ENCODE measurements at places on chromosomes 7 and 10. TPM values are rescaled to one million over a fixed set of nuclear protein-coding genes. Genes with fewer than 3 reads are reported as not detected.
A peak's percentile ranks its signal among the peaks of the same experiment; 100 is the strongest.

DNA sequence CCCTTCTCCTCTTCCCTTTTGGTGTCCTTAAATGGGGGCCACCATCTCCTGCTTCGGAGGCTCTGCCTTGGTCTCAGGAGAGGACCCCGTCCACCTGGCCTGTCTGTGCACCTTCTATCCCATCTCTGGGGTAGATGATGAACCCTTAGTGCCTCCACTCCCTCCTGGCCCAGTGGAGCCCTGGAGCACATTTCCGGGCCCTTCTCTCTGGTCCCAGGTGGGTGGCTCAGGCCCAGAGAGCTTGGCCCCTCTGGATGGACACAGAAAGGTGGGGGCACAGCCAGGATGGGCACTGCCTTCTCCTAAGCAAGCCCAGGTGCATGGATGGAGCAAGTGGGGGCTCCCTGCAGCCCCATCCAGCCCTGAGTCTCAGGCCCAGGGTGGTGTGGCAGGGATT lies 121.4 kb upstream of the RET start:
- H3K27me3 ChIP-seq: peaks cover 13% of the 10 kb centered on the region
- H3K27ac ChIP-seq: no peak overlapping the region
- peaks cover 15% of the 10 kb centered on the region for H3K4me1 ChIP-seq
- H3K4me3 ChIP-seq: no peak overlapping the region
- no peaks in the 10 kb centered on the region for H3K36me3 ChIP-seq

DNA sequence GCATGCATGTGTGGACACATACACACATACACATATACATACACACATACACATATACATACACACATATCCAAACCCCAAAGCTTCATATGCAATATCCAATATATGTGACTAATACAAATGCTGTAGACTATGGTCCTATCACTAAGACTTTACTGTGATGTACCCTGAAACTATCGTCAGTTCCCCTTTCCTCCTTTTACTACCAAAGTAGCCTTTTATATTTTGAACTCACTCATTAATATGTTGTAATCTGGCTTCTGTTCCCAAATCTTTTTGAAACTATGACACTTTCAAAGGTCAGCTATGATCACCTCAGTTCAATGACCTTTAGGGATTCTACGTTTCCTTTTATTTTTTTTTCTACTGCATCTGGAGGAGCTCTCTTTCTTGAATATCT lies 64.8 kb upstream of the TFEC start:
- H3K4me3 ChIP-seq: no peak overlapping the region
- H3K4me1 ChIP-seq: no peaks in the 10 kb centered on the region
- no peak for DNase-seq
- no peaks in the 10 kb centered on the region for H3K27me3 ChIP-seq

GRCh38 chr7:156058248-156058647 lies 246.0 kb upstream of the SHH start:
- no peaks in the 10 kb centered on the region for H3K4me1 ChIP-seq
- H3K27ac ChIP-seq: no peak overlapping the region
- no peak overlapping the region for H3K4me3 ChIP-seq
- DNase-seq: no peak
- H3K36me3 ChIP-seq: no peaks in the 10 kb centered on the region

GRCh38 chr7:67625257-67625737 lies 628.7 kb downstream of the TYW1 start:
- H3K36me3 ChIP-seq: no peaks in the 10 kb centered on the region
- H3K4me1 ChIP-seq: no peaks in the 10 kb centered on the region
- DNase-seq: peak; percentile 76

GRCh38 chr10:30763918-30764317 lies 134.4 kb upstream of the LYZL2 start:
- H3K27ac ChIP-seq: no peak overlapping the region
- H3K27me3 ChIP-seq: no peaks in the 10 kb centered on the region
- no peak overlapping the region for H3K4me3 ChIP-seq

- H3K27ac ChIP-seq: no peak overlapping the region
- H3K27me3 ChIP-seq: no peaks in the 10 kb centered on the region
- no peak for DNase-seq
- H3K4me3 ChIP-seq: no peak overlapping the region
Measured at GRCh38 chr7:130293521-130293920, 560 bp downstream of the CPA4 start.

DNA sequence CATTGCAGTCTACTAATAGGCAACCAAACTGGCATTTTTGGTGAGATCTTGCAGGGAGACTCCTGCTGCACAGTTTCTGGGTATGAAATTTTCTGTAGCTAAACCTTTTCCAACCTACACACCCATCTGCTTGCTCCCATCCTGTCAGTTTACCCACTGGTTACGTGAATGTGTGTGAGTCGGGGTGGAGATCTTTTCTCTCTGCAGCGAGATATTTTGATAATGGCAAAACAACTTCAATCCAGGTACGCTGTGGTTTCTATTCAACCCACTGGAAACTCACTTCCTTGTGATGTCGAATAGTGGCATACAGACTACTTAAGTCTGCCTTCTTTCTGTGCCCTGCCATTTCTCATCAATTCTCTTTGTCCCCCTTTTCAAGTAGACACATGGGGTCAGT lies 4.5 kb downstream of the PLEKHA1 start:
- no peaks in the 10 kb centered on the region for H3K27me3 ChIP-seq
- no peak for DNase-seq
- H3K36me3 ChIP-seq: no peaks in the 10 kb centered on the region
- no peak overlapping the region for H3K4me3 ChIP-seq
- no peak overlapping the region for H3K27ac ChIP-seq

DNA sequence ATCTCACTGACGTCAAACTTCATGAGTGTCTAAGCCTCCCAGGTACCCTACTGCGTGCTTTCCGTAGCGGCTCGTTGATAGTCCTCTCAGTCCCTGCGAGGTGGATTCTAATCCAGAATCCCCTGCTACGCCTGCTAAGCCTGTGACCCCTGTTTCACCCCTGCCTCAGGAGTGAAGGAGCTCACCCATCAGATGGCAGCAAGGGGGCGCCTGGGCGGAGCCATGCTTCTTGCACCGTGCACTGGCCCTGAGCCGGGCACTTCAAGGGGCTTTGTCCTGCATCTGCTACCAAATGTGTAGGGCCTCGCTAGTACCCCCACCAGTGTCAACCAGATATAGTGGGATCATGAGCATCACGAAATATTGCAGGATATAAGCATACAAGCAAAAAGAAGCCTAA lies 918 bp upstream of the STRA8 start:
- no peaks in the 10 kb centered on the region for H3K36me3 ChIP-seq
- no peak overlapping the region for H3K4me3 ChIP-seq
- H3K27me3 ChIP-seq: no peaks in the 10 kb centered on the region
- no peaks in the 10 kb centered on the region for H3K4me1 ChIP-seq

DNA sequence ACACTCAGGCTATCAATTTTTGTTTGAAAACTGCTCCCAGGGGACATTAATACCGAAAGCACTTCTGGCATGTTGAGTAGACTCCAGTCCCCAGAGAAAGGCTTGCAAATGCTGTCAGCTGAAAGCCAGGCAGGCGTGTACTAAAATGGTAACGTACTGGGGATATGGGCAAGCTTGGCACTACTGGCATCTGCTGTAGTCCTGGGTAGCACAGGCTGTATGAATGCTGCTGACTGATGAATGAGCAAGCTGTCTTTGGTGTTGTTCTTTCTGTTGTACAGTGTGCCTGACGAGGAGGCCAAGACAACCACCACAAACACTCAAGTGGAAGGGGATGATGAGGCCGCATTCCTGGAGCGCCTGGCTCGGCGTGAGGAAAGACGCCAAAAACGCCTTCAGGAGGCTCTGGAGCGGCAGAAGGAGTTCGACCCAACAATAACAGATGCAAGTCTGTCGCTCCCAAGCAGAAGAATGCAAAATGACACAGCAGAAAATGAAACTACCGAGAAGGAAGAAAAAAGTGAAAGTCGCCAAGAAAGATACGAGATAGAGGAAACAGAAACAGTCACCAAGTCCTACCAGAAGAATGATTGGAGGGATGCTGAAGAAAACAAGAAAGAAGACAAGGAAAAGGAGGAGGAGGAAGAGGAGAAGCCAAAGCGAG lies 53.5 kb upstream of the AGBL3 start:
- H3K4me1 ChIP-seq: peaks cover 6% of the 10 kb centered on the region
- no peak for DNase-seq
- no peak overlapping the region for H3K27ac ChIP-seq
- H3K27me3 ChIP-seq: no peaks in the 10 kb centered on the region
- H3K4me3 ChIP-seq: no peak overlapping the region
- peaks cover 22% of the 10 kb centered on the region for H3K36me3 ChIP-seq

- peaks cover 11% of the 10 kb centered on the region for H3K27me3 ChIP-seq
- no peaks in the 10 kb centered on the region for H3K36me3 ChIP-seq
- H3K27ac ChIP-seq: no peak overlapping the region
- no peak overlapping the region for H3K4me3 ChIP-seq
Measured at GRCh38 chr10:132095403-132096113, 29.8 kb downstream of the JAKMIP3 start.

DNA sequence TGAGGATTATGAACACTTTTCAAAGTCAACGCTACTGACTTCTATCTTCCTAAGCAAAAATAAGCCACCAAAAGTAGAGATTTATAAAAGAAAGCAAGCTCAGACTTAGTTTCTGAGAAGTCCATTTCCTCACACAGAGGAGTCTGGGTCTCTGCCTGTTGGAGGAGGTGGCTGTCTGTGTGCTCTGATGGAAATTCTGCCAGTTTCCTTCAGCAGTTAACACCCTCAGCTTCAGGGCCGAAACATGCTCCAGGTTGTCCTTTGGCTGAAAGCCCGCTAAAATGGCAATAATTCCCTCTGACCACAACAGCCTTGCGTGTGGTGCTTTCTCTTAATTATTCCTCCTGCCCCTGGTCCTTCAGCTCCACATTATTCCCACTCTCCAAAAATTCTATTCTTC lies 127.8 kb upstream of the LAMB4 start:
- no peaks in the 10 kb centered on the region for H3K4me1 ChIP-seq
- no peak overlapping the region for H3K27ac ChIP-seq
- no peaks in the 10 kb centered on the region for H3K36me3 ChIP-seq
- no peak for DNase-seq
- H3K27me3 ChIP-seq: no peaks in the 10 kb centered on the region

DNA sequence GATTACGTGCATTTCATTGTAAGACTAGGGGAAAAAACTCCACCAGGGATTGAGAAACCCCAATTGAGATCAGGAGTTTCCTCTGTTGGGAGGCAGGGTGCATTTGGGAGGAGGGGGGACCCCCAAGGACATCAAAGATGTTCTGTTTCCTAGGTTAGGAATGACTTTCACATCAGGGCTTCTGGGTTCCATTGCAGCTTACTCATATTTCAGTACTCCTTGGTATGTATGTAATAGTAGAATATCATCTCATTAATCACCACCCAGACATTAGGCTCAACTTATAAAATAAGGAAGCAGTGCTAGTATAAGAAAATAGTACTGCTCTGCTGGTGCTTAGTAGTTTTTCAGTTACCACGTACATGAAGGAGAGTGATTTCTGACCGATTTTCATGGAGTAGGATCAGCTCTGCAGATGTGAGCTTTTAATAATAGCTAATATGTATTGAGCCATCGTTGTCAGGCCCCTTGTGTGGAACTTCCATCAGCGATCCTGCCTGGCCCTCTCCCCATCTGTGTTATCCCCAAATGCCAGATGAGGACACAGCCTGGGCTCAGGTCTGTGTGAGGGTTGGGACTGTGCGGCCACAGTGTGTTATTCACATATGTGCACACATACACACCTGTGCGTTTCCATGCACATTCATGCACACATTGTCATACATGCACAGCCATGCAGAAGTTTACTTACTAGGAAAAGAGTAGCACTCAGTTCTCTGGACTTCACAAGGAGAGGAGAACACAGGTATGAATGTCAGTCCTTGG lies 23.5 kb downstream of the UPP1 start:
- H3K4me1 ChIP-seq: peaks cover 7% of the 10 kb centered on the region
- no peak for DNase-seq
- H3K27ac ChIP-seq: no peak overlapping the region
- H3K27me3 ChIP-seq: no peaks in the 10 kb centered on the region

GRCh38 chr7:16493266-16493665 lies 27.7 kb upstream of the SOSTDC1 start:
- H3K4me3 ChIP-seq: no peak overlapping the region
- H3K36me3 ChIP-seq: no peaks in the 10 kb centered on the region
- H3K27me3 ChIP-seq: no peaks in the 10 kb centered on the region
- DNase-seq: no peak

GRCh38 chr10:112766636-112767035 lies 183.4 kb upstream of the TCF7L2 start:
- no peaks in the 10 kb centered on the region for H3K27me3 ChIP-seq
- H3K4me3 ChIP-seq: no peak overlapping the region
- H3K36me3 ChIP-seq: no peaks in the 10 kb centered on the region
- no peaks in the 10 kb centered on the region for H3K4me1 ChIP-seq
- H3K27ac ChIP-seq: no peak overlapping the region
- DNase-seq: no peak

DNA sequence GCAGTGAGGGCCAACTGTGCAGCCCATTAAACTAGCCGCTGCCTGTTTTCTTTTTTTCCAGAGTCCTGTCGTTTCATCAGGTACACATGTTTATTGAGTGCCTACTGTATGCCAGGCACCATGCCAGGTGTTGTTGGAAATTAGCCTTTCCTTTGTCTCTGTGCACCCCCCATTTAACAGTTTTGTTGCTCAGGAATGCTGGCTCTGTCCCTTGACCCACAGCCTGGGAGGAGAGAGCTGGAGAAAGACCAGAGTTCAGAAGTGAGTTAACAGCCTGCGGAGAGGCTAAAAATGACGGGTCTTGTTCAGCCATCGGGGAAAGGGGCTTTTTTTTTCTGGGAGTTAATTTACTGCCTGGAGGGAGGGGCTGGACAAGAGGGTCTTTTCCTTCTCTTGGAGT lies 1.3 kb downstream of the LRMDA start:
- H3K27ac ChIP-seq: no peak overlapping the region
- peak overlapping the region; percentile 78 for H3K4me3 ChIP-seq
- no peak for DNase-seq
- no peaks in the 10 kb centered on the region for H3K27me3 ChIP-seq
- no peaks in the 10 kb centered on the region for H3K36me3 ChIP-seq

DNA sequence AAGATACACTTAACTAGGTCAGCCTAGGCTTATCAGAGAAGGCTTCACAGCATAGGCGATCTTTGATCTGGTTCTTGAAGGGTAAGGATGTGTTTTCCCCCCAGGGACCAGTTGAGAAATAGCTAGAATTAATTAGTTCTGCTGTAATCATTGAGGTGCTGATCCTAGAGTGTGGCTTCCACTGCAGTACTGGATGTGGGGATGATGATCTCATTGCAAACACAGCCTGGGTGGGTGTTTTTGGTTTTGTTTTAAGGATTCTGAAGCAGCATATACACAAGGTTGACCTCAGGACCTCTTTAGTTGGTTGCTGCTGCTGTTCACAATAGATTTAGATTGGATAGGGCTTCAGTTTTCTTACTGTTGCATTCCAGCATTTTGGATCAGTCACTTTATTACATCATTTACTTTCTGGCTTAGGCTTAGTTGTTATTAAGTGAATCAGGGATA lies 159.7 kb downstream of the AUTS2 start:
- no peaks in the 10 kb centered on the region for H3K27me3 ChIP-seq
- H3K4me1 ChIP-seq: peaks cover 21% of the 10 kb centered on the region
- H3K4me3 ChIP-seq: no peak overlapping the region
- H3K36me3 ChIP-seq: no peaks in the 10 kb centered on the region
- DNase-seq: no peak

GRCh38 chr7:19121977-19122588 lies 4.6 kb upstream of the TWIST1 start:
- no peaks in the 10 kb centered on the region for H3K36me3 ChIP-seq
- no peak for DNase-seq
- peaks cover 58% of the 10 kb centered on the region for H3K27me3 ChIP-seq
- H3K4me3 ChIP-seq: no peak overlapping the region
- H3K27ac ChIP-seq: no peak overlapping the region

- no peak overlapping the region for H3K4me3 ChIP-seq
- no peaks in the 10 kb centered on the region for H3K4me1 ChIP-seq
- H3K36me3 ChIP-seq: no peaks in the 10 kb centered on the region
Measured at GRCh38 chr7:78636727-78637126, 816.7 kb downstream of the MAGI2 start.

Gene HILPDA
- total RNA-seq: 13.1 TPM

Gene OR6V1
- total RNA-seq: not detected

Gene PCLO
- total RNA-seq: 2.9 TPM

Gene MYL10
- not detected for total RNA-seq

Gene ITGA8
- total RNA-seq: 23.4 TPM

Gene CTTNBP2
- 6.6 TPM for total RNA-seq

Gene PAPOLB
- total RNA-seq: 0.24 TPM

Gene ZWINT
- total RNA-seq: 3.3 TPM
